CD4-positive, alpha-beta memory T cell (primary cell): ENCODE measurements at places on chromosomes 5 and 9.

DNA sequence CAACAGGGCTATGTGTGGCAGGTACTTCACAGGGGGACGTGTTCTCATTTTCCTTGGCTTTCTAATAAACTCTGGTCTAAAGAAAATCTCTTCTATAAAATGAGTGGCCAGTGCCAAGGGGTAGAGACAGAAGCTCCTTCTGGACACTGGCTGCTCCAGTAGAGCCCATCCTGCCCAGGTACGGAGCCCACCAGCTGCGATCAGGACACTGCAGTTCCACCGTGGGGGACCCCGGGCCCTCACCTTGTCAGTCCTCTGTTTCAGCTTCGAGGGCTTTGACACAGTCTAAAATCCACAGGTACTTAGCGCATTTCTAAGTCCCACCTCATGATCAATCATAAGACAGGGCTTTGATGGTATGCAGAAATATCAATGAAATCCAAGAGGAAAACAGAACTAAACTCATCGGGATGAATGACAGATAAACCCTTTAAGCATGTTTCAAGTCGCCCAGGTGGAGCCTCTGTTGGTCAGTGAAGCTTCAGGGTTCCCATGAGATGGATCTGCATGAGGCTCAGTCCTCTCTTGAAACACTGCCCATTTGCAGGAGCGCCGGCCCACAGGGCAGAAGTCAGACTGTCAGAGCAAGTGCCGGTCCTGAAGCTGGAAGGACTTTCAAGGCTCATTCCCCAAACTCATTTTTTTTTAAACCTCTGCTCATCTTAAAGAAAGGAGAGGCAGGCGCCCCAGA, 20.3 kb upstream of the TERT start:
- DNase-seq = no peak

- DNase-seq = no peak
Measured at GRCh38 chr5:9265441-9266287, 280.2 kb downstream of the SEMA5A start.

GRCh38 chr5:179964015-179964414, 56.3 kb upstream of the TBC1D9B start:
- no peak for DNase-seq

- DNase-seq = no peak
Measured at GRCh38 chr9:101635473-101635872, 40.7 kb upstream of the PPP3R2 start.
